Activated gamma-delta T cell treated with anti-CD3 and anti-CD28 coated beads, Interleukin-2, amount 50 U/mL, for 16 hours (primary cell): ENCODE measurements at places on chromosomes 5 and 9.

DNA sequence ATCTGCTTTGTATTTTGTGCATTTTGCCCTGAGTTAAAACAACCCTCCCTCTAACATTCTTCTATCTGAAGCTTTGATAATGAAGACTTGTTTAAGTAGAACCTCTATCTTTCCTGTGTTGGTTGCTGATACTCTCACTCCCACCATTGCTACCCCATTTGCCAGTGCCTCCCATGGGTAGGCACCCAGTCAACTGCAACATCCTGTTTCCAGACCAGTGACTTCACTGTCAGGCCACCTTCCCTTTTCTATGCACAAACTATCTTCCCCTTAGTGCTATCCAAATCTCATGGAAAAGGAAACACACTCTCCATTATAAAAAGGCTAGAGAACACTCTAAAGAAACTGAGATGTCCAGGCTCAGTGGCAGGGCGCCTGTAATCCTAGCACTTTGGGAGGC lies 5.6 kb upstream of the IARS1 start:
- no peak for DNase-seq

GRCh38 chr5:6396836-6397535 lies 18.6 kb upstream of the MED10 start:
- no peak for DNase-seq

- no peak for DNase-seq
Measured at GRCh38 chr5:15105799-15106393, 234.3 kb upstream of the ANKH start.

- no peak for DNase-seq
Measured at GRCh38 chr5:138636398-138636944, 61.3 kb upstream of the HSPA9 start.

DNA sequence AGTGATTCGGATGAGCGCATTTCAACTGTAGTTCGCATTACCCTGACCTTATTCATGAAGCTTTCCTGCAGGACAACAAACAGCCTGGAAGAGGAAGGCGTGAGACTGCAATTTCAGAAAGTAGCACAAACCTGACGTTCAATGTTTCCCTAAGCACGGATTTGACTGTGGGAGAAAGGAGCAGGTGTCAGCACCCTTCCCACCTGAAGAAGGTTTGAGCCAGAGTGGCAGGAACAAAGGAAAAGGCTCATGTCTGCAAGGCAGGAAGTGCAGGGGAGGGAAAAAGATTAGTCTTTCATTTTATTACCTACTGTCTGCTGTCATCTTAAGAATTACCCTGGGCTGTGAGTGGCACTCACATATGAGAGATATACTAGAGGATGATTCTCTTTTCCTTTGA lies 114.0 kb downstream of the MED10 start:
- DNase-seq, result no peak
